IMR-90 (cell line): ENCODE measurements at places on chromosomes 11 and 22.

DNA sequence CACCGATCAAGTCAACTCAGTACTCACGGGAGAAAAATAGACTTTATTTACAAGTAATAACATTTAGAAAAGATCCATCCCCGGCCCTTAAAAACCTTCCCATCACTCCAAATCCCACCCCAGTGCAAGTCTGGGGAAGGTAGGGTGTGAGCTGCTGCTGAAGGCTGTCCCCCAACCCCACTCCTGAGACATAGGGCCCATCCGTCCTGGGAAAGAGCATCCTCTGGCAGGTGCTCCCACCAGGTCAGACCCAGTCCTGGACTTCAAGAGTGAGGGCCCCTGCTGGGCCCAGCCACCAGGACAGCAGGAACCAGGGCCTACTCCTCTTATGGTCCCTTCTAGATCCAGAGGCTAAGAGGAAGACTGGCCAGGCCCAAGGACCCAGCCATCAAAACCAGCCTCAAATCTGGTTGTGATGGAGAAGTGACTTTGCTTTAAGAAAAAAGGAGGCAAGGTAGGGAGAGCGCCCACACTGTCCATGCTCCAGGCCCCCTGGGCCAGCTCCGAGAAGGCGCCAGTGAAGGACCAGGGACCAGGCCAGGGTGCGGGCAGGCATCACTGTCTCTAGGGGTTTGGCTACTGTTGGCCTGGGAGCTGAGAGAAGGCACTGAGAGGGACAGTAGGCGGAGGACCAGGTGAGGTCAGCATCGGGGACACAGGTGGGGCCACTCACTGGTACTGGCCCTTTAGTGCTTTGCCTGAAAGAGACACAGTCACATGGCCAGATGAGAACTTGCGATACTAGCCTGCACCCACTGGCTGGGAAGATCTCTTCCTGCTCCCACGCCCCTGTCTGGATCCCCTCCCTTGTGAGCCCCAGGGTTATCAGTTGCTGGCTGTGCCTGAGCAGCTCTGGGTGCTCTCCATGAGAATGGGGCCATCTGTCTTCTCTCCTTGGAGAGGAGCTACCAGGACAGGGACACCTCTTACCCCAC is 4.4 kb downstream of the IL18BP start:
- no peak for DNase-seq

- DNase-seq = no peak
Measured at GRCh38 chr11:68255526-68255925, 16.2 kb downstream of the C11orf24 start.

DNA sequence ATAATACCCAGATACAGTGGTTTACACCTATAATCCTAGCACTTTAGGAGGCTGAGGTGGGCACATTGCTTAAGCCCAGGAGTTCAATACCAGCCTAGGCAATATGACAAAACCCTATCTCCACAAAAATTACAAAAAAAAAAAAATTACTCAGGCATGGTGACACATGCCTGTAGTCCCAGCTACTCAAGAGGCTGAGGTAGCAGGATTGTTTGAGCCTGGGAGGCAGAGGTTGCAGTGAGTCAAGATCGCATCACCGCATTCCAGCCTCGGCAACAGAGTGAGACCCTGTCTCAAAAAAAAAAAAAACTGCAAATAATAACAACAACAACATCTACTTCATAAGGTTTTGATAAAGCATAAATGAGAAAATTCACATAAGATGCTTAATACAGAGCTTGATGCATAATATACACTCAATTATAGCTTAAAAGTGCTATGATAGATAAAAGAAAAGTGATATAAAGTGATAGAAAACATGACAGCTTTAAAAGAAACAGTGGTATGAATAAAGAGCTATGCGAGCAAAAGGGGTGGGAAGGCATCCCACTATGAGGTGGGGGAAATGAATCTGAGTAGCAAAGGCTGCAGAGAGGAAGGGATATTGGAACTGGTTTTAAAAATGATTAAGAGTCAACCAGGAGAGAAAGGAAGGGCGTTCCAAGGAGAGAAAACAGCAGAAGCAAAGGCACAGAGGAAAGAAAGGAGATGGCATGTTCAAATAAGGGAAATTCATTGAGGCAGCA is 197.6 kb downstream of the KIF18A start:
- DNase-seq = peak; percentile 84

- DNase-seq = no peak
Measured at GRCh38 chr22:49238181-49239141, 589.2 kb downstream of the BRD1 start.

GRCh38 chr11:95924414-95924760 is 480 bp upstream of the MTMR2 start:
- DNase-seq = peak; percentile 48

GRCh38 chr11:130237282-130238006 is 77.3 kb downstream of the ZBTB44 start:
- peak; percentile 14 for DNase-seq

DNA sequence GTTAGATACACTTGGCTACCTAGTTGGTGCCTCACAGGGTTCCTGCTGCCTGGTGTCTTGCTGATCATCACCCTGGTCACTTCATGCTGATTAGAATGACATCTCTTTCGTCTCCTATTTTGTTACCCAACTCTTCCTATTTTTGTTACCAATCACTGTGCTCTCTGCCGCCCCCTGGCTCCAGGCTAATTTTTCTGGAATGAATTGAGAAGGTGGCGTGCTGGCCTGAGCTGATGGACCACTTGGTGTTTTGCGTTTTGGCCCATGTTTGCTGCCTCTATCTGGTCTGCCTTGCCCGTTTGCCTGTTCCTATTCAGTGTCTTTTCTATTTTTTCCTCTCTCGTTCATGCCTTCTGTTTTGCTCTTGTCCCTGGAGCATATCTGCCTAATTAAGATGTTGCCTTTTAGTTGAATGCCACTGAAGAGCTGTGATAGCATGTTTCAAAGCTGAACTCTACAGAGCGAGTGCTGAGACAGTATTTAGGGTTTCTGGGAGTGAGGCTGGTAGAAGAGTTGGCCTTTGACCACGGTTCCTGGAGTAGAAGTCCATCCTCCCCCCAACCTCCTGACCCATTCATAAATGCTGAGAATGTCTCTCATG is 5.9 kb upstream of the ATF4 start:
- DNase-seq = peak; percentile 34

DNA sequence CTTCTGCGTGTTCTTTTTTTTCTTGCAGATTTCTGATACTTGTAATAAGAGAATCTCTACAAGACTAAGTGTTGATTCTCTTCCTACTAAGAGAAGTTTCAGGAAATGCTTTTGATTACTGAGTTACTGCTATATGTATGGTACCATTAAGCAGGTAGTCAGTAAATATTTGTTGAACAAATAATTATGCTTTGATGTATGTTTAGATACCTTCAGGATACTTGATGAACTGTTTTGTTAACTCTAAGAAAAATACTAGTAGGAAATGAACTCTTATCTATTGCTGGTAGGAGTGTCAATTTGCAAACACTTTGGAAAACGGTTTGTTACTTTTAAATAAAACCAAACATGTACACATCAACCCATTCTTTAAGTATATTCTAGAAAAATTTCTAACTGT is 90.6 kb downstream of the TMEM135 start:
- DNase-seq = no peak

DNA sequence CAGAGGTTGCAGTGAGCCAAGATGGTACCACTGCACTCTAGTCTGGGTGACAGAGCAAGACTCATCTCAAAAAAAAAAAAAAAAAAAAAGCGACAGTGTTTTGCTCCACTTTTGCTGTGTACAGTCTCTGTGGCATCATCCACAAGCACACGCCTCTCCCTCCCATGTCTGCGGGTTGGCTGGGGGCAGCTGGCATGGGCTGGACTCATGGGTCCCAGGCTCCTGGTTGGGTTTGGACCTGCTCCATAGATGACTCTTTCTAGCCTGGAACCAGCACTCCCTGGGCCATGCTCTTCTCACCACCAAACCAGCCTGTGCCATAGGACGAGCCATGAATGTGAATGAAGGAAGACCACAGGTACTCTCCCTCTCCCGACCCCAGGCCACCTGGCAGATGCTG is 7.9 kb upstream of the WNT11 start:
- DNase-seq = no peak

GRCh38 chr11:129637473-129637872 is 178.2 kb upstream of the TMEM45B start:
- peak; percentile 47 for DNase-seq
